ENCODE measurements at places on chromosomes 5 and 9.

GRCh38 chr9:34486572-34486971 lies 28.0 kb downstream of the DNAI1 start:
- no peak for DNase-seq

GRCh38 chr9:32431940-32432555 lies 47.6 kb downstream of the ACO1 start:
- no peak for DNase-seq

GRCh38 chr9:135249711-135250110 lies 162.2 kb downstream of the OLFM1 start:
- DNase-seq, result no peak

- no peak for DNase-seq
Measured at GRCh38 chr5:9624196-9624947, 5.8 kb downstream of the TAS2R1 start.

GRCh38 chr5:157336423-157336744 lies 70.5 kb downstream of the CYFIP2 start:
- no peak for DNase-seq

DNA sequence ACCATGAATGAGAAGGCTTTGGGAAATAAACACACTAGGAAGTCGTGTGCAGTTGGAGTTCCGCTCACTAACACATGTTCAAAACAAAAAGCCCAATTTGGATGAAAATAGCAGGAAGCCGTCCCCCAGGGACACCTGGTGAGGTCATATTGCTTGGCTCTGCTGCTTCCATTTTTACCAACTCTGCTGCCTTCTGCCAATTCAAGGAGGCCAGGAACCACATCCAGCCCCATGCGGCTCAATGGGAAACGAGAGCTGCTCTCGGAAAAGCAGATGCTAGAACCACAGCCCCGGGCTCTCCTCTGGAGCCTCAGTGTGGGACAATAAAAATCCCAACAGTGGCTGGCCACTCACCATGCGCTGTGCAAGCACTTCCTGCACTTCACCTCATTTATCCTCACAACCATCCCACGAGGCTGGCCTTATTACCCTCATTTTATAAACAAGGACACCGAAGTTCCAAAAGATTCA lies 13.4 kb downstream of the ADAM19 start:
- peak; percentile 40 for DNase-seq

GRCh38 chr5:22473886-22474285 lies 379.3 kb downstream of the CDH12 start:
- no peak for DNase-seq

GRCh38 chr9:72193478-72193881 lies 44.2 kb downstream of the GDA start:
- DNase-seq, result no peak

- no peak for DNase-seq
Measured at GRCh38 chr9:38071470-38072134, 2.6 kb upstream of the SHB start.

Measured in fibroblast of skin of left quadriceps (primary cell).